Activated CD8-positive, alpha-beta memory T cell treated with anti-CD3 and anti-CD28 coated beads for 24 hours (primary cell): ENCODE measurements at places on chromosomes 2 and 18.

- DNase-seq, result no peak
Observed at GRCh38 chr2:72956936-72957335, 39.6 kb downstream of the EMX1 start.

DNA sequence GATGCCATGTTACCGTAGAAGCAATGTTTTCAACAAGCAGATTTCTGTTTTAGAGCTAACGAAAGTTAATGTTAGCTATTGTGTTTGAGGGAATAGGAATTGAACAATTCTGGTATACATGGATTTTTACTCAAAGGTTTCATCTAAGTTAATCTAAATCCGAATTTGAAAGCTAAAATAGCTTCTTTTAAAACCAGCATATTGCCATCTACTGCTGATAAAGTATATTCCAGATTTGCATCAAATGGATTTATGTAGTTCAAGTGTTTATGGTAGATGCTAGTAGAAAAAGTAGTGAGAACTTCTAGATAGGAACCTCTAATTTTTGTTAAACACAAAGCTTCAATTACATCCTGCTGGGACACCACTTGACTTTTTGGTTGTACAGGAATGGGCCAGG, 1569.5 kb upstream of the NXPH2 start:
- DNase-seq, result no peak

DNA sequence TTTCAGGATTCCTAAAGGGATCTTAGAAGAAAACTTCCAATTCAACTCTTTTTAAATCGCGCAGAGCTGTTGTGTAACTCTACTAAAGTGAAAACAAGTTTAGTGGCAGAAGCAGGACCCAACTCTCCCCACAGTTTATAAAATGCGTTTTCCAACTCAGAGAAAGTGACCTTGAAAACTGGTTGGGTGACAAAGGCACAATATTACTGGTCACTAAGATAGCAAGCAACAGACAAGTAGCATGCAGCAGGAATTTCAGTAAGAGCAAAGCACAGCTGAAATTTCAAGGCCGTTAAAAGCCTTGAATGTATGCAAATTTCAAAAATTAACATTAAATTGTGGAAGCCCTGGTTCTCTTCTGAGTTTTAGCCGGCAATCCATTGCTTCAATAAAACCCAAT, 66.9 kb downstream of the STK39 start:
- DNase-seq, result no peak

DNA sequence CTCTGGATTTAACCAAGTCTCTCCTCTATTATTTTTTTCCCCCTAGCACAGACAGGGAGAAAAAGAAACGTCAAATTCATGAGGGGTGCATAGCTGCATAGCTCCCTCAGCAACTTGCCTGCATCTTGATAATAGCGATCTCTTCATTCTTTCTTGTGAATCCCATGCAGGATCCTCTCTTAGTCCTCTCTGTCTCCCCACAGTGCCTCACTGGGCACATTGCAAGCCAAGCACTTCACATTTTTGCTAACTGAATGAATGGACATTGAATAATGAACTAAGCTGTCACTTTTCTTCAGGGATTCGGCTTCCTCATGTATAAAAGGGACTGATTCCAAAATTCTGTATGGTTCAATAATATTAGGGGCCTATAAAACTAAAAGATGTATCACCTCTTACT, 2.9 kb upstream of the EPB41L3 start:
- DNase-seq, result no peak

- no peak for DNase-seq
Observed at GRCh38 chr18:29501952-29502351, 1325.0 kb upstream of the CDH2 start.

GRCh38 chr2:97718942-97719341, 5.6 kb downstream of the ZAP70 start:
- DNase-seq, result no peak

DNA sequence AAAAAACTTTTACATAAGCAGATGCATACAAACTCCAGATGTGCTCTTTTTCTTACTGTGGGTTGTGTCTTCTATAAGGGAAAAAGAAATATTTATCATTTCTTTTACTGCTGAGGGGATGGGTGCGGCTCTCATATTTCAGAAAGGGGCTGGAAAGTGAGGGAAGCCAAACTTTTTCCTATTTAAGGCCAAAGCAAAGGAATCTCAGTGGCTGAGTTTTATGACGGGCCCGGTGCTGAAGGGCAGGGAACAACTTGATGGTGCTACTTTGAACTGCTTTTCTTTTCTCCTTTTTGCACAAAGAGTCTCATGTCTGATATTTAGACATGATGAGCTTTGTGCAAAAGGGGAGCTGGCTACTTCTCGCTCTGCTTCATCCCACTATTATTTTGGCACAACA, at the start of gene COL3A1:
COL3A1 (plus strand) TSS at position 210 of the 400 bp plus-strand sequence; CDS start at position 327, 117 bp downstream.
- DNase-seq, result no peak

DNA sequence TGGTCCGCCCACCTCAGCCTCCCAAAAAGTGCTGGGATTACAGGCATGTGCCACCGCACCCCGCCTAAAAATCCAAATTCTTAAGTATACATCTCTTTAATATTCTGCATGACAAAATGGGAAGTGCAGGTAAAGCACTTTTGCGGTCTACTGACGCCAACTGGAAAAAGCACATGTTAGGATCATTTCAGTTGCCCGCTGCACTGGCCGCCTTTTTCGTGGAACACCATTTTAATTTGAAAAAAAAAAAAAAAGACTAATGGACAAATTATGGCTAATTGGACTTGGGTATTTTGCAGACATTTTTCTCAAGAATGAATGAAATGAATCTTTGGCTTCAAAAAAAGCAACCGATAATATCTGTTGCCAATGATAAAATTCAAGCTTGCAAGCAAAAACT, 129.3 kb upstream of the GPC1 start:
- no peak for DNase-seq

GRCh38 chr2:163419000-163419830, 316.6 kb downstream of the FIGN start:
- DNase-seq, result no peak

DNA sequence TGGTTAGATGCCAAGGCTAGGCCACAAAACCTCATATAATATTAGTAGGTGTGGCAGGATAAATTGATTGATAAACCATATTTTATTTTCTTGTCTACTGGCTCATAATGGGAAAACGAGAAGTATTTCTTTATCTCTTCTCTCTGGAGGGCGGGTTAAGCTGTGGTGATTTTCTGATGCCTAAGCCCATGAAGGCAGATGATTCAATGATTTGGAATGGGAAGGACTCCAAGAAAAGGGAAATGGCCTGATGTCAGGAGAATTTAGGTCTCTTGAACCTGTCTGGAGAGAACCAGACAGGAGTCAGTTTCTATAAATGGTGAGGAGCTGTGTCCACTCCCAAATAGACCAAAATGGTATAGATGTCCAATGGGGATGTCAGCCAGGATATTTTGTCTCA, 18.7 kb upstream of the MAP4K3 start:
- DNase-seq, result no peak

DNA sequence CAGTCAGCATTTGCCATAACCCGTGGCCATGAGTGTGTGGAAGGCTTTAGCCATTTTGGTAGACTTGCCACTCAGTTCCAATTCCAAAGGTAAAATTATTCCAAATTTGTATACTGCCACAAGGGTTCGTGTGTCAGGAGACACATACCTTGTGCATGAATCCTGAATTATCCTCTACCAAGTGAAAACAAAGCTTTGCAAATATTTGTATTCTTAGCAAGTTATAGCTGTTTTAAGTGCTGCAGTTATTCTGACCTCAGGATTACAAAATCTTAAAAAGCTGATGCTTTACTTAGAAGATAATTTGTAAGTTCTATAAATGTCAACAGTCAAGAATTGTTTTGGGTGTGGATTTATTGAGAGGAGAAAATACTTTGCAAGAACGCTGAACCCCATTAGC, 100.6 kb downstream of the ANTXR1 start:
- no peak for DNase-seq

GRCh38 chr2:228917220-228917619, 353.9 kb downstream of the PID1 start:
- DNase-seq, result no peak

DNA sequence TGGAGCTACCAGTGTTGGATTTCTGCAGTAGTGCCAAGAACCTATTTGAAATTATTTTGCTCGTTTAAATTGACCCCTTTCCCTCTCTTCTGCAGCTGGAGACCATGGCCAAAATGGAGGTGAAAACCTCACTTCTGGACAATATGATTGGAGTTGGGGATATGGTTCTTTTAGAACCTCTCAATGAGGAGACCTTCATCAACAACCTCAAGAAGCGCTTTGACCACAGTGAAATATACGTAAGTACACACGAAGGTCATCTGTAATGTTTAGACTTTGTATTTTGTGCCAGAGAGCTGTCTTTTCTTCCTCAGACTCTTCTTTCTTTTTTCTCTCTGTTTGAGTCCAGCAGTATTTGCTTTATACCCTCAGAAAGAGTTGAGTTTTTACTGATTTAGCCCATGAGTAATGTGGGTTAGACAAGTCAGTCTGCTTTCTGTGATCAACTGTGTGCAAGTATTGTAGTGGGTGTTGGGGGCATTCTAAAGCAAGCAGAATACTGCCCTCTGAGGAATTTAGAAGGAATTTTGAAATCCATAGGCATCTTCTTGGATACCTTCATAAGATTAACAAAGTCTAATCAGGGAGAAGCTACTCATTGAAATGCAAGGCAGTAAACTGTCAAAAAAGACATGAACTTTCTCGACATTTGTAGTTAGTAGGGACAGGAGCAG, 31.7 kb downstream of the MYO1B start:
- DNase-seq, result no peak

DNA sequence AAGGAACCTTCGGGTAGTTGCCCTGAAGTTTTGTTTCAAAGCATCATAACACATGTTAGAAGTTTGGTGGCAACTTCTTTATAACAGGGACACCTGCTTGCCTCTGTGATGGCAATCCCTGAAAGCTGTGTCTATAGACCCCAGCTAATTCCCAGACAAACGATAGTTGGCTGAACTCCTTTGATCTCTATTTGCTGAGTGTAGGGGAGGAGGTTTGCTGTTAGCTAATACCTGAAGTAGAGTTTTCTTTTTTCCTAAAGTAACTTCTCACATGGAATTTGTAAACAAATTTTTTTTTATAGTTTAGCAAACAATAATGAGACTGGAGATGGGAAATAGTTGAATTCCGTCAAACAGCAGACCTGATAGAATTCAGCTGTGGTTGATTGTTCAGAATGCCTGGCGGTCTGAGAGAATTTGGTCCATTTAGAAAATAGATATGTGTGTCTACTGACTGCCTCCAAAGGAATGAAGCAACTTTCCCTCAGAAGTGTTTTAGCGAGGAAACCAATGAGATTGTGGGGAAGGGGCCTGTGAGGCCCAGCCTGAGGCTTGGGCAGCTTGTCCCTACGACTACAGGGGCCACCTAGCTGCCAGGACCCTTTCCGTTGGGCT, 123.5 kb upstream of the EPAS1 start:
- no peak for DNase-seq

DNA sequence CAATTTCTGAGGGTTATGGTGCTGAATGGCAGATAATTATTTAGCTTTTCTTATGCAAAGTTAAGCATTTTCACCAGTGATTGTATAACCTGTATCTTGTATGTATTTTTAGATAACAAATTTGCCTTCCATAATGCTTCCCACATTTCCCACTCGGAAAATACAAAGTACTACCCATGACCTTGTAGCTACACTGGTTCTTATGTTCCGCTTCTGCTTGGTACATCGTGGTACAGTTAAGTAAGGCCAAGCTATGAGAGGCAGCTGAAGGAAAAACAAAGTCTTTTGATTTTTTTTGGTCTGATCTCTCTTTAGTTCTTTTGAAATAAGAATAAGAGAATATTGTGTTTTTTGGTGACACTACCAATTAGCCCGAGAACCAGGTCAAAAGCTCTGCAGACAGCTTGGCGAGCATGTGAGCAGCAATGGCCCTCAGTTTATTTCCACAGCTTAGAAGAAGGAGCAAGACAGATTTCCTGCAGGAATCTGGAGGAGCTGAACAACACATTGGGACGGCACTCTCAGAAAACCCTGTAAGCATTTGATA, 26.8 kb downstream of the SH3YL1 start:
- no peak for DNase-seq

- DNase-seq, result no peak
Observed at GRCh38 chr2:66440708-66441497, 6.0 kb downstream of the MEIS1 start.

- DNase-seq, result no peak
Observed at GRCh38 chr2:200765995-200766660, 45.6 kb upstream of the BZW1 start.

DNA sequence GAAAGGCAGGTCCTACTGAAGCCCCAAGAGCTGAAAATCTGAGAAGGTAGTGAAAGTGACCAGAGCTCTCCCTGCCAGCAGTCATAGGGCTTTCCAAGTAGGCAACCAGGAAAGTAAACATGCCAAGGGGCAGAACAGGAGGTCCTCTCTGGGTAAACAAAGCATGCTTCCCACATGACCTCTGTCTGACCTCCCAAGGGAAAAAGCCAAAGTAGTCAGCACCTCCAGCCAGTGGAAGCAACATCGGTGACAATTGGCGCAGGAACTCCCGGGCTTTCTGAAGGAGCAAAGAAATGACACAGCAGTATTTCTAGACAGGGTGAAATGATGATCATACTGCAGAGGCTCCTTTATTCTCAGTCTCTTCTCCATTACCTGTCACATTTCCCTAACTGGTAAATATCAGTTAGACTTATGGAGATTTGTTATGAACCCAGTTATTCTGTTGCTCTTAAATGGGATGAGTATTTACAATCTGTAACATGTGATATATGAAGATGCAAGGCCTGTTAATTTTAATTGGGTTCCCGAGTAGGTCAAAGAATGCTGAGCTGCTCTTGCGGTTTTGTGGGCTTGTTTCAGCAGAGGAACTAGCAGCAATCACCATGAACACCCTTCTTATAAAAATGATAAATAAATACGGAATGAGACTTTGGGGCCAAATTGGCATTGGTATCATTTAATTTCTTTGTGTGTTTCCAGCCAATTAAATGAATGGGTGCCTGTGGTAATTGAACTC, 321.0 kb downstream of the RND3 start:
- DNase-seq, result no peak

- DNase-seq, result no peak
Observed at GRCh38 chr2:47277987-47278386, 122.9 kb upstream of the STPG4 start.

GRCh38 chr2:47560107-47560819, 157.3 kb downstream of the MSH2 start:
- DNase-seq, result no peak

- no peak for DNase-seq
Observed at GRCh38 chr2:224182498-224182897, 143.4 kb upstream of the SERPINE2 start.

GRCh38 chr2:240401308-240401707, 34.2 kb upstream of the GPC1 start:
- no peak for DNase-seq

DNA sequence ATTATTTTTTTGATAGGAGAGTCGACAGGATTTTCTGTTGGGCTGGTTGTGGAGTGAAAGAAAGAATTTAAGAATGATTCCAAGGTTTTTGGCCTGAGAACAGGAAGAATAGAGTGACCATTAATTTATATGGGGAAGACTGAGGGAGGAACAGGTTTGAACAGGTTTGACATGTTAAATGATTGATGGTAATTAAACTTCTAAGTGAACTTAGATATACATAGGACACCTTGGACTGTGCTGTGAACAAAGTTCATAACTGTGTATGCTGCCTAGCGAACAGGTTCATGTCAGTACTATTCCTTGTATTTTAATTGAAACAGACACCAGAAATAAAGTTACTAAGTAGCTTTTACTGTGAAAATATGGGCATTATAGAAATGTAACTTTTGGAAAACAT, 212.0 kb downstream of the SPAG16 start:
- DNase-seq, result no peak

GRCh38 chr2:131588152-131588873, 60.6 kb downstream of the CCDC74A start:
- DNase-seq, result no peak

GRCh38 chr18:48990481-48991318, 39.9 kb upstream of the SMAD7 start:
- no peak for DNase-seq
